Stimulated activated CD8-positive, alpha-beta memory T cell treated with anti-CD3 and anti-CD28 coated beads, Interleukin-2, amount 100 ng/mL, for 1 hour (primary cell): ENCODE measurements at places on chromosomes 12 and 14.

GRCh38 chr14:56244138-56244789 is 126.1 kb downstream of the PELI2 start:
- no peak for DNase-seq

DNA sequence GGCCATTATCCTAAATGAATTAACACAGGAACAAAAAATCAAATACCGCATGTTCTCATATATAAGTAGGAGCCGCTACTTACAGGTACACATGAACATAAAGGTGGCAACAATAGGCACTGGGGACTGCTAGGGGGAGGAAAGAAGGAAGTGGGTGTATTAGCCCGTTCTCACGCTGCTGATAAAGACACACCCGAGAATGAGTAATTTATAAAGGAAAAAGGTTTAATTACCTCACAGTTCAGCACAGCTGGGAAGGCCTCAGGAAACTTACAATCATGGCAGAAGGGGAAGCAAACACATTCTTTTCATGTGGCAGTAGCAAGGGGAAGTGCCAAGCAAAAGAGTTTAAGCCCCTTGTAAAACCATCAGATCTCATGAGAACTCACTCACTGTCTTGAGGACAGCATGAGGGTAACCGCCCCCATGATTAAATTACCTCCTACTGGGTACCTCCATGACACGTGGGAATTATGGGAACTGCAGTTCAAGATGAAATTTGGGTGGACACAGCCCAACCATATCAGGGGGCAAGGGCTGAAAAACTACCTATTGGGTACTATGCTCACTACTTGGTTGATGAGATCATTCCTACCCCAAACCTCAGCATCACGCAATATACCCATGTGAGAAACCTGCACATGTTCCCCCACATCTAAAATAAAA is 16.4 kb upstream of the MIA2 start:
- DNase-seq: no peak

GRCh38 chr12:111826992-111827391 is 15.0 kb upstream of the MAPKAPK5 start:
- DNase-seq: no peak

DNA sequence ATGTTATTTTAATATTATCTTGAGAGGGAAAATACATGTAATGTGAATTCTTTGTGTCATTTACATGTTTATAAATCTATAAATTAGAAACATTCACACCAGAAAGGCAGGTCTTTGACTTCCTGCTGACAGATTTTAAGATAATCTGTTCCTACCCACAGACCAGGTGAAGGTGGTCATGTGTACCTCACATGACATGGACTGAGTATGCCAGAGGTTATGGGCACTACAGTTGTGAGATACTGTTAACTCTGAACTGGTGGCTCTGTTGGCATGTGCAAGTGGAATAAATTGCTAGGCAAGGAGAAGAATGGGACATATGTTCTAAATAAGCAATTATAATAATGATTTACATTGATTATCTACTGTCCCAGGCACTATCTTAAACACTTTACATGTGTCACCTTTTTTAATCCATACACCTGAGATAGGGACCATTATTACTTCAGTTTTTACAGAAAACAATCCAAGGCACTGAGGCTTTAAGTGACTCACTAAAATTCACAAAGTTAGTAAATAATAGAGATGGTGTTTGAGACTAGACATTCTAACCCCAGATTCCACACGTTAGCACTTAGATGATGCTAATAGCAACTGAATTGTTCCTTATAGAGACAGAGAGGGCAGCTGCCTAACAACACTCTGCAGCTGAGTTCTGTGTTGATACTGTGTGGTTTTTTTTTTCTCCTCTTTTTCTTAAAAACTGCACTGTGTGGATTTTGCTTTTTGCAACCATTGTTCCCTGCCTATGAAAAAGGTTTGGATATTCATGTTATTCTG is 23.8 kb downstream of the SLC16A7 start:
- DNase-seq: no peak

- DNase-seq: no peak
Measured at GRCh38 chr12:49219417-49220026, 30.6 kb upstream of the TUBA1A start.

- no peak for DNase-seq
Measured at GRCh38 chr14:94342334-94342934, 19.3 kb upstream of the SERPINA6 start.

GRCh38 chr14:84003346-84003745 is 1526.6 kb upstream of the FLRT2 start:
- no peak for DNase-seq

DNA sequence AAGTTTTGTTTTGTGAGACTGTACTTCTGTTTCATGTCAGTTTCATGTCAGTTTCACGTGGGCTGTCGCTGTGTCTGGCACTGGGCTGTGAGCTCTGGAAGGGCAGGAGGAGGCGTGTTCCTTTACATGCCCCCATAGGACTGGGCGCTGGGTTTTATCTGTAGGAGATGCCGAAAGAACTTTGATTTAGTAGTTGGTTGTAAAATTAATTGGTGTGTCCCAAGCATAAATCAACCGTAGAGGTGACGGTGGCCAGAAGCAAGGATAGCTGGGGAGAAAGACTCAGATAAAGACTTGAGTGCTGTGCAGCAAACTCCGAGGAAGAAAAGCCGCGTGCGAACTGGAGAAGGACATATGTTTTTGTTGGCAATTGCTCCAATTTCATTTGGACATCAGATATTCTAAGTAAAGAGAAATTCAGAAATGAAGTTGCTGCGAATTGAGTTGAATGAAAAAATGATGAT is 182.5 kb downstream of the VRK1 start:
- DNase-seq: no peak

DNA sequence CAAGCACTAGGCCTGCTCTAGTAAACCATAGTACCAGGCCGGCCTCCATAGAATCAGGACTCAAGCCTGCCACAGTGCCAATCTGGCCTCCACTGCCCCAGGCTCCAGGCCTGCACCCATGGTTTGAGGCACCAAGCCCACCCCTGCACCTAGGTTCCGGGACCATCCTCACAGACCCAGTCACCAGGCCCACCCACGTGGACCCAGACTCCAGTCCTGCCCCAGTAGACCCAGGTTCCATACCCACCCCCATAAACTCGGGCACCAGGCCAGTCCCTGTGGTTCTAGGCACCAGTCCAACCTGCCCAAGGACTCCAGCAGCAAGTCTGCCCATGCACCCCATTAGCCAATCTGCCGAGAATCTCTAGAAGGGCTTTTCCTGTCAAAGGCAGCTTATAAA is 501.8 kb upstream of the TMPO start:
- no peak for DNase-seq

DNA sequence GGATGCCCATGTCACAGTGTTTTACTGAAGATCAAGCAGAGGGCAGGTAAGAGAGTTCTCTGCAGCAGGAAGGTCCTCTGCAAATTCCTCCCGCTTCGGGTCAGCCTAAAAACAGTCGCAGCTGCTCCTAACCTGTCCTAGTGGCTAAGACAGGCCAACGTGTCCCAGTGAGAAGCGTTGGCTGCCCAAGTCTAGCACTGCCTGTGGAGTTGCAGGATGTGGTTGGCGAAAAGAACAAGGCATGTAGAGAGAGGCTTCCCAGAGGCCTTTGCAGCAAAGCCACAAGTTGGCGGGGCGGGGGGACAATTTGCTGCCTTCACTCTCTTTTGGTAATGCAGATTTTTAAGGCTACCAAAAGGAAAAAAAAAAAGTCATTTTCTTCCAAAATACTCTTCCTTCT is 340.1 kb downstream of the BCL11B start:
- peak; percentile 25 for DNase-seq

GRCh38 chr12:70415987-70416386 is 49.9 kb downstream of the KCNMB4 start:
- no peak for DNase-seq

DNA sequence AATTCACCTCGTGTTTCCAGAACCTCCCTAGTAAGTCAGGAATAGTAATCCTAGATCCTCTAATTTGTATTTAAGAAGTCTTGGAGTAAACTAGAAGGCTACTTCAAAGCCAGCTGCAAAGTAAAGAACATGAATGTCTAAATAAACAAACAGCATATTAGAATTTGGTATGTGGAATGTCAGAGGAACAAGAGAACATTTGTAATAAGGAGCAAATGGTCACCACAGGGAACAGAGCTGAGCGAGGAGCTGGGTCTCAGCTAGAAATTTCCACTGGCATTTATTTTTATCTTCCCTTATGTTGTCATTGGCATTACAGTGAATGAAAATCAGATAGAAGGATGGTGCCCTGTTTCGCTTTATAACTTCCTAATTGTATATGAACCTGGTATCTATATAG is 50.2 kb downstream of the FRMD6 start:
- DNase-seq: no peak

GRCh38 chr12:105445649-105446048 is 115.2 kb downstream of the C12orf75 start:
- no peak for DNase-seq

DNA sequence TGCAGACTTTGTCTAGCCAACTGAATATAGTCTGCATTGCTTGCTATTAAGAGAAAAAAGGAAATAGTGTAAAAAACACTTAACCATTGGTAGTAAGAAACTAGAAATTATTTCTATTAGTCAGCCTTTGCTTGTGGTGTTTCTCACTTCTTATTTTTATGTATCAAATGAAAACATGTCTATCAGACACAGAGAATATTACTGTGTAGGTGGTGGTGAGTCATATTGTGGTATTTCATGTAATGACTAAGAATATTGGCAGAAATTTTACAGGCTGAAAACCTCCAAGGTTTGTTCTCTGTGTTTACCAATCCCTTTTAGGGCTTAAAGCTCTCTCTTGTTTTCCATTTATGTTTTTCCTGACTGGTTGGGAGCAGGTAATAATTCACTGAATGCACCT is 87.2 kb downstream of the DAAM1 start:
- DNase-seq: no peak

DNA sequence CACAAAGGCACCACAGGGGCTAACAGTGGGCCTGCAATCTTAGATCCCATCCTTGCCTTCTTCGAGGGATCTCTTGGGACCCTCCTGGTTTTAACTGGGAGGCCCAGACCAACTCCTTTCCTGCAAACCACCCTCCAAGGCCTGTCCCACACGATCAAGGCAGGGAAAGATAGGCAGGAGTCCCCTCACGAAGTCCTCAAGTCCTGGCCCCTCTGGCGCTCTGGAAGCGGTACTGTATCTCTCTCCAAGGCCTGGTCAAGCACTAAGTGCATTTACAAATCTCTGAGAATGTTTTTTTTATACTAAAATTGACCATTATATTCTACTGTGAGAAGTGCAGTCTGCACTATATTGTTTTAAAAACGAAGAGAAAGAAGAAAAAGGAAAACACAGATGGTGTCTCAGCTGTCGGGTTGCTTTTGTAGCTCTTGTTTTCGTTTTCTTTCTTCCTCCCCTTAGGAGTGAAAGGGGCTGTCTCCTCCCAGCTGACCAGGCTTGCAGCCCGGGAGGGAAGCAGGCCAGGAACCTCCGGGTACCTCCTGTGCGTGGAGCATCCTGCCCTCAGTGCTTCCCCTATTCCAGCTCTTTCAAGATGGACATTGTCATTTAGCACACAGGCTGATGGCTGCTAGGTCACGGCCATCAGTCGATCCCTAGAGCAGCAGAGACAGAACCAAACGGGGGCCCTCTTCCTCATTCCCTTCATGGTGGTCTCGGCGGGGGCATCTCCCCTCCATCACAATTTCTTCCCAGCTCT is 56.7 kb downstream of the FAM222A start:
- no peak for DNase-seq

DNA sequence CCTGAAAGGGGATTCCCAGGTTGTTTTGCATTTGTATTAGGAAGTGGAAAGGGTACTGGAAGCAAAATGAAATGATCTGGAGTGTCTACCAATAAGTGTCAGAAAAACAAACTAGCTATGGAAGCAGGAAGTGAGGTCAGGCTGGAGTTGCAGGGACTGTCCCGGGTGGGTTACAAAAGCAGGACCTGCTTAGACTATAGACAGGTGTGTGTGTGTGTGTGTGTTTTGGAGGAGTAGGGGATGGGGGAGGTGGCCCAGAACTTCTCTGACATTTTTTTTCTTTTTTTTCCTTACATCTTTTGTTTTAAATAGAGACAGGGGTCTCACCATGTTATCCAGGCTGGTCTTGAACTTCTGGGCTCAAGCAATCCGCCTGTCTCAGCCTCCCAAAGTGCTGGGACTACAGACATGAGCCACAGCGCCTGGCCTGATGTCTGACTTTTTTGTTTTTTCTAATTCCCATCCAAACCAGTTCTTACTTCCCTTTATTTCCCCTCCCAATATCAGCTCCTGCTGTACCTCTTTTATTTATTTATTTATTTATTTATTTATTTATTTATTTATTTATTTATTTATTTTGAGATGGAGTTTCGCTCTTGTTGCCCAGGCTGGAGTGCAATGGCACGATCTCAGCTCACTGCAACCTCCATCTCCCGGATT is 512 bp upstream of the RND1 start:
- no peak for DNase-seq

DNA sequence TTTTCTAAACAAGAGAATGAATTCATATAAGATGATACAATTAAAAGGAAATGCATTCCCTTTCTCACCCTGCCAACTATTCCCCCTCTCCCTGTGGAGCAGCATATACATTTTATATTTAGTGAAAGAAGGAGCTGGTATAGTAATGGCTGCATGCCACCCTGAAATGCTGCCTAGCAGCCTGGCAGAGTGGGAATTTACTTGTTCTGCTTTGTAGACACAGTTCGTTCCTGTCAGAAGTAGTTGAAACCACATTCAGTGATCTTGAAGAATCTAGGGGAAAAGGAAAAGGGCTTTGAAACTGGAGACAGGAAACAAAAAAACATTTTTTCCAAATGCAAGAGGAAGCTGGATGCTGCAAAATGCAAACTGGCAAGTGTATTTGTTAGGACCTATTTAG is 176.0 kb upstream of the PLEKHA5 start:
- DNase-seq: no peak

DNA sequence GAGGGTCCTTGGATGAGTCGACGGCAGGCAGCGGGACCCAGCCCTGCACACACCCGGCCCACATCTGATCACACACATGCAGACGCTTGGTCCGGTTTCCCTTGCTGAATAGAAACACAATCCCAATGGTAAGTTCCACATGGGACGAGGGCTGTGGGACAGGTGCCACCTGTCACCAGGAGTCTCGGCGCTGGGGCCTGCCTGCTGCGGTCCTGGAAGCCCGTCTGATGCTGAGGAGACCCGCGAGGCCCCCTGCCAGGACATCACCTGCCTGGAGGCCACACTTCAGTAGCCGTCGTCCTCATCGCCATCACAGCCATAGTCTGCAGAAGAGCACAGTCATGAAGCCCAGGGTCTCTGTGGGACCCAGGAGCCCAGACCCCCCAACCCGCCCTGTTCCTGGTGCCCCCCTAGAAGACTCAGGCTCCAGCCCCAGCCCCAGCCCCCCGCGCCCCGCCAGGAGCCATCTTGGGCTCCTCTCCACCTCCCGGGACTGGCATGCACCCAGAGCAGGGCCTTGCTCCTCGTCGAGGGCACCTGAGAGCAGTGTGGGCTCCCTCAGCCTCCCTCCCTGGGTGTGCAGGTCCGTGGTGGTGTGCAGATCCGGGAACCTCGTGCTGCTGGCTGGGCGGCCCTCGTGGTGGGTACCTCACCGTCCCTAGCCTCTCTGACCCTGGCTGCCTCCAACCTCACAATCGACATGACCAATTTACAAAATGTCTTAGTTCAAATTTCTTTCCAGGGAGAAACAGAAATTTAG is 29.3 kb upstream of the NUDT14 start:
- DNase-seq: no peak

GRCh38 chr14:95831468-95831867 is 45.2 kb upstream of the TUNAR start:
- no peak for DNase-seq
